ENCODE measurements at places on chromosomes 12 and 14.

DNA sequence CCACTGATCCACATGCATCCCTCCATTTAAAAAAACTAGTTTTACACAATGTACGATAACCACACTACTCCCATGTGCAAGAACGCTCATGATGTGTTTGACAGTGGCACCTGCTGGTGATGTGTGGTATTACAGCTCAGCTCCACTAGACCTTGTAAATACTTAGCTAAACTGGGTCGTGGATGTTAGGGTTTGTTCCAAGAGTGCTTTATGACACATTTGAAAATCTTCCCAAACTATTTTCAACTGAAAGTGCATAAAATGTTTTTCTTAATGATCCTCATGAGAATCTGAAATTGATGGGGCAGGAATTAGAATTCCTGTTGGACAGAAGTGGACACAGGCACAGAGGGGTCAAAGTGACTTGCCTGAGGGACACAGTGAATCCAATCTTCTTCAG lies 99.2 kb downstream of the SCARB1 start:
- DNase-seq = peak; percentile 54

DNA sequence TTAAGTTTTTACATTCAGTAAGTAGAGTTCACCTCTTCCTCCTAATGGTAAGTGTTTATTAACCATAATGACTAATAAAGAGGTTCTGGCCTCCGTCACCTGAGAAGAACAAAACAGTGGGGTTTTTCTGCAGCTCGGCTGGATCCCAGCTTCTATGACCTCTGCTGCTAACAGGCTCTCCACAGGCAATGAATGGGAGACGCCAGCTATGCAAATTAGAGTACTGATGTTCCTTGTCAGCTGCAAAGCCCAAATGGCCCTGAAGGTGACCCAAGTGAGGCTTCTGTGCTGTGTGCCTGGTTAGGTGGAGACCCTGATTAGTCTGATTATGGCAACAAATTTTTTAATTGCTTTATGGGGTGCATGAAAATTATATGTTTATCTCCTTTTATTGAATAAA lies 218.1 kb downstream of the APAF1 start:
- DNase-seq = no peak

- no peak for DNase-seq
Measured at GRCh38 chr14:70558356-70558755, 23.6 kb upstream of the ADAM20 start.

- DNase-seq = no peak
Measured at GRCh38 chr14:81509838-81510452, 23.7 kb downstream of the SEL1L start.

- DNase-seq = no peak
Measured at GRCh38 chr12:28550757-28551704, 360.8 kb downstream of the CCDC91 start.

DNA sequence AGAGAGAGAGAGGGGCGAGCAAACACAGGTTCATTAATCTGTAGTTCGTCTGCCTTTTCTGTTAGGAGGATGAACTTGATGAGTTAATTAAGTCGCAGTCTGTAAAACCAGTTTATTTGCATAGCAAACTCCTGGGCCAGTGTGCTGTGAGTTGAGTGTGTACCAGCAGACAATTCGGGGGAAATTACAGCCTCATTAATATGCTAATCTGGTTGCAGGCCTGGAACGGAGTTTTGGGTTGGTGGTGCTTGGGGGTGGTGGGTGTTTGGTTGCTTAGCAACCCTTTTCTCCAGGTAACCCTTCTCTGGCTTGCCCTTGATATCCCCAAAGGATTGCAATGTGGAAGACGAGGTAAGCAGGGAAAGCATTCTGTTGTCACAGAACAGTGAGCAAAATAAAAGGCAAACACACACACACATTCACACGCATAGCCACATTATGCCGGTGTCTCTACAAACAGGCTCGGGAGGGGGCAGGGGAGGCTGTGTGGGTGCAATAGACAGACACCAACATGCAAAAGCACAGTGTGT lies 29.2 kb upstream of the LHX5 start:
- DNase-seq = no peak

DNA sequence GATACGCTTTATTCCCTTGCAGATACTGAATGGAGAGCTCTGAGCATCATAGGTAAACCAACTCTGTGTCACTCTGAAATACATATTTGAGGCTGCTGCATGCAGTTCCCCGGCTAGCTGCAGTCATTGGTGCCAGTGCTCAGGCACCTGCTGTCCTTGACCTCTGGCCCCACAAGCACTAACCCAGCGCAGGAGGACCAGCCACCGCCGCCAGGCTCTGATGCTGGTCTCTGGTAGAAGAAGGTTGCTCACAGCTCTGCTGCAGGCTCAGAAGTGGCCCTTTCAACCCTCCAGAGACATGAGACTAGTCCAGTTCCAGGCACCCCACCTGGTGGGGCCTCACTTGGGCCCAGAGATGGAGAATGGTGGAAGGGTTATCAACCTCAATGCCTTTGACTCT lies 34.5 kb upstream of the PTPRB start:
- no peak for DNase-seq

GRCh38 chr14:72907886-72908285 lies 14.0 kb upstream of the DPF3 start:
- DNase-seq = no peak

DNA sequence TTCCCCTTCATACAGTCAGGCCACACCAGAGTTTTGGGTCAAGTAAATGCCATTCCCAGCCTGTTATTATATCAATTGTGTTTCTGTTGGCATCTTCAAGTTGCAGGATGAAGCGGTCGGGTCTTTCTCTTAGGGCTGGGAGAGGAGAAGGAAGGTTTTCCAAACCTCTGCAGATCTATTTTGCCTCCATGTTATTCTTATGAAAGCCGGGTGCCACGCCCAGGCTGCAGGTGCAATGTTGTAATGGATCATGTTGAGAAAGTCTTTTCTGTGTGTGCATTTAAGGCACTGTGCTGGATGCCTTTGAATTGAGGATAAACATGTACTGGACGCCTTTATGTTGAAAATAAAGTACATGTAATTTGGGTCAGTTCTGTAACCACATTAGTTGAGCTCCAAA lies 164.4 kb upstream of the HIF1A start:
- DNase-seq = no peak

DNA sequence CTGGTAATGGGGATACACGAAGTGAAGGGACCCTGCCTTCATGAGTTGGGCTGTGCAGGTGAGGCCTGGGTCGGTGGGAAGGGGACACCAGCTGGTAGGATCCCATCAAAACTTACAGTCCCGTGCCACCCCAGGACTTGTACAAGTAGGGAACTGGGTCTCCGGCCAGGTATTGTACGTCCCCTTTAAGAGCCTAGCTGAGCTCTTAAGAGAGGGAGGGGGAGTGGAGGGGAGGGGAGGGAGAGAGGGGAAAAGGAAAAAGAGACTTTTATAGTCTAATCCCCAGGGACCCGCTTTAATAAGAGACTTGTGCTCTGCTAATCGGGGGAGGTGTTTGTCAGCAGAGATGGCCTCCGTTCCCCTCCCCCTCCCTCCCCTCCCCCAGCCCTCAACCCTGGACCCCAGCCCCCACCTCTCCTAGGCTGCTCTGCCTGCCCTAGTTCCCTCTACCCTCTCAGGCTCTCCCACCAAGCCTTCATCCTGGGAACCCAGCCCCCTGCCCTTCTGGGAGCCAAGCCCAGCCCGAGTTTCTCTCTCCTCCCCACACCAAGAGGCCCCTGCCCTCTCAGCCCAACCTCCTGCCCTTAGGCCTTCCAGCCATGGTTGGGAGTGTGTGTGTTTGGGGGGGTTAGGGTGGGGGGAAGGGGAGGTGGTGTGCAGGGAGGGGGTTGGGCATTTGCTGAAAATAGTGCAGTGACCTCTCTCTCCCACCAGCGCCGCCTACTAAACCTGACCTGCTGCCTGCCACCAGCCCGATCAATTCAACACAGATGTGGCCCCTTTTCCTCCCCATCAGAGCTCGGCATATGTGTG lies 2.6 kb downstream of the GDF11 start:
- no peak for DNase-seq

GRCh38 chr14:94396628-94397225 lies 8.3 kb upstream of the SERPINA1 start:
- no peak for DNase-seq

DNA sequence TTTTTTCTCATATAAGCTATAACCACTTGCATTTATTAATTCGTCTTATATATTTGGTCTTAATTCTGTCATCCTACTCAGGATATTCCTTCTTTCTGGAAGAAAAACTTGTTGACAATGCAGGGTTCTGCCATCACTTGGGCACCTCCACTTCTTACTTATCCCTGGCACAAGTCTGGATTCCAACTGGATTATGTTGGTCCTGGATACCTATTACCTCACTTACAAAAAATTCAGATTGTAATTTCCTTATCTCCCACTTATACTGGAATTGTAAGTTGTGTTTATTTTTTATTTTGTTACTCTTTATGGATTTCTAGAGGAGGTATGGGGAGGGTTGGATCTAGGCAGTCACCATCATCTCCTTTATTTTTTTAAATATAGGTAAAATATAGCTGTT lies 36.7 kb downstream of the LRRIQ1 start:
- no peak for DNase-seq

- no peak for DNase-seq
Measured at GRCh38 chr14:72928872-72929271, 2.6 kb downstream of the DCAF4 start.

DNA sequence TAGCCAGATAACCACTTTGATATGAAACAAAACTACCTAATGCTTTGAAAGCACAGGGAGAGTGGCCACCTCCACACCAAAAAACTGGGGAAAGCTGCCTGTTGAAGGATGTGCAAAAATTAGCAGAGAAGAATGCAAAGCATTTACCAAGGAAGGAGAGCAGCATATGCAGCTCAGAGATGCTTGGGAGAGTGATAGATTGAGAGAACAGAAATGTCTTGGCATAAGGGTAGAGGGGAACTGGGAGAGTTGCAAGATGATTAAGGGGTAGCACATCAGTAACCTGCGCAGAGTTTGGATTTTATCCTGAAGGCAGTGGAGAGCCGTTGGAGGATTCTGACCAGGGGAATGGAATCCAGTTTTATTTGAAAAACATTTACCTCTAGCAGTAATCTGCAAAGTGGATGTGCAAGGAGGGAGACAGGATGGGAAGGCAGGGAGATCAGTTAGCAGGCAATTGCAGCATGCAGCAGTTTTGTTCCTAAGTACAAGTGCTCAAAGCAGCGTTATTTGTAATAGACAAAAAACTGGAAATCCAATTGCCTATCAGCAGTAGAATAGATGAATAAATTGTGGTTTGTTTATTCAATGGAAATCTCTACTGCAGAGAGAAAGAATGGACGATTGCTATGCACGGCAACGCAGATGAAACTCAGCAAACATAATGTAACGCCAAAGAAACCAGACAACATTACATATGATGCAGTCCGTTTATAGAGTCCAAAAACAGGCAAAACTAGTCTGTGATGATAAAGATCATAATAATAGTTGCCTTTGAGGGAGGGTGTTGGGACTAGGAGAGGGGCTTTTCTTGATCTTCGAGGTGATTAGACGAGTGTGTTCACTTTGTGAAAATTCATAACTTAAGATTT lies 81.5 kb downstream of the BHLHE41 start:
- DNase-seq = no peak

GRCh38 chr12:49568442-49569162 lies 660 bp upstream of the MCRS1 start:
- no peak for DNase-seq

GRCh38 chr14:53855574-53855973 lies 101.1 kb downstream of the BMP4 start:
- no peak for DNase-seq

DNA sequence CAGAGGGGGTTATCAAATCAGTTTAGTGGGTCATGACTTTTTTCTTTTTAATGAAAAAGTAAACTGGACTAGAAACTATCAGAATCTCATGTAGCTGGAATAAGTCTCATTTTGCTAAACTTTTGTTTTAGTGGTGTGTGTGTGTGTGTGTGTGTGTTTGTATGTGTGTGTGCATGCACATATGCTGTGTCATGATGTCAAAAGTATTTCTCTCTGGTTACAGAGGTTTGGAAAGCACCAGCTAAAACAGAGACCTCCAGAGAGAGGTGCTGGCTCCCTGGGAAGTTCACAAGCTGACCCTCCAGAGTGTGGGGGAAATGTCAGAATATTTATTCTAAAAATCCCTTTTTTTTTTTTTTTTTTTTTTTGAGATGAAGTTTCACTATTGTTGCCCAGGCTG lies 114.7 kb downstream of the LGMN start:
- no peak for DNase-seq

GRCh38 chr12:131592972-131593371 lies 117.9 kb upstream of the SFSWAP start:
- DNase-seq = no peak

GRCh38 chr12:43832463-43833168 lies 3.3 kb upstream of the TMEM117 start:
- no peak for DNase-seq

DNA sequence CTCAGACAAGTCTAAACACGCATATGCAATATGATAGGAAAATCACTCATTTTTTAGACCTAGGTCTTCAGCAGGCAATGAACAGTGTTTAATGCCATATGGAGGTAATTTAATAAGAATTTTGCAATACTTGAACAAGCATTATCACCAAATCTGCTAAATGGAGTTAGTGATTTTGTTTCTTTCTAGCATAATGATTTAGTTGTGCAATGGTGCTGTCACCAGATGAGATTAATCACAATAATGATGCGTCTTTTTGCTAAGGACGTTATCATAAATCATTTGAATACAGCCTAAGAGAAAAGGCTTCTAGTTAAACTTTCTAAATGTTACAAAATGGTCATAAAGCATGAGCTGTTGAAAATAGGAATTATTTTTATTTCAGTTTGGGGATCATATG lies 170.0 kb upstream of the SLC16A7 start:
- no peak for DNase-seq

GRCh38 chr14:99473458-99473857 lies 7.2 kb downstream of the SETD3 start:
- DNase-seq = no peak

GRCh38 chr12:40158592-40159111 lies 52.8 kb upstream of the SLC2A13 start:
- DNase-seq = peak; percentile 96

DNA sequence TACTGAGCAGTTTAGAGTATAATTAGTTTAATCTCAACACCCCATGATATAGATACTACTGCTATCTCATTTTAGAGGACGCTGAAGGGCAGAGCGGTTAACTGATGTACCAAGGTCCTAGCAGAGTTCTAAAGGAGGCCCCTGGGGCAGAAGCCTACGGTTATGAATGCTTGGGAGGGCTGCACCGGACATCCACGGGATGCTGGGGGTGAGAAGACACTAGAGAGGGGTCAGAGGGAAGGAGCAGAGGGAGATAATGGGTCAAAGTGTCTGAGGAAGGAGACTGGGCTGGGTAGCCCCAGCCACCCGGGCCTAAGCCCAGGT lies 1.6 kb upstream of the ACTR6 start:
- DNase-seq = no peak

DNA sequence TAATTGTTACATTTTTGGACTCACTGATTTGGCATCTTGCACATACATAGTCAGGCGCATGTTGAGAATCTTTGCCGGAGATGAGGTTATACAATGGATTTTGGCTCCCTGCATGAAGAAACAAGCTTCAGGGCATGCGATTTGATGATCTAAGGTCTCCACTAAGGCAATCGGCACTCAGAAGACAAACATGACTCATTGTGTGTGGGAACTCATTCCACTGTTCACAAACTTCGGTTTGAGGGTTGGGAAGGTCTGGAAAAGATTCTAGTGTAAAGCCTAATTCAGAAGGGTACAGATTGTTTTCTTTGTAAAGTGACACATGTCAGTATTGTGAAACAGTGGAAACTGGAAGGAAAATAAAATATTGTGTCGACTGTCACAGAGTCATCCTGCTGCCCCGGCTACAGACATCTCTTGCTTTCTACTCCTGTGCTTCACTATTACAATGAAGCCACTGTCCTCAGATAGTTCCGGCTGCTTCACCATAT lies 192.6 kb upstream of the HMGA2 start:
- DNase-seq = peak; percentile 100
